GM12891 (cell line): ENCODE measurements at places on chromosomes 11 and 22.

DNA sequence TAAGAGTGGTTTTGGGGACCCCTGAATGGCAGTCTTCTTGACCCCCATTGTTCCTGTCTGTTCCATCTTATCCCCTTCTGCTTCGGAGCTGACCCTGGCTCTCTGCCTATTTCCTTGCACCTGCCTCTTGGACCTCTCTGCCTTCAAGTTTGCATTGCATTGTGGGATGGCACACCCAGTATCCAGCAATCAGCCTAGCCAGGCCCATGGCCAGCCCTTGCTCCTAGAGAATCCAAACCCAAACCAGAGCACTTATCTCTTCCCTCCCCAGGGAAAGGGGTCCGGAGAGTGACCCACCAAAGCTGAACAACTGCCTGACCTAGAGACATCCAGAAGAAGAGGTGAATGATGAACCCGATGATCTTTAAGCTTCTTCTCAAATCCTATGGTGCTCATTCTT, 607.3 kb upstream of the CADM1 start:
- no peak for DNase-seq

GRCh38 chr11:133337951-133338418, 194.3 kb downstream of the OPCML start:
- no peak for DNase-seq

DNA sequence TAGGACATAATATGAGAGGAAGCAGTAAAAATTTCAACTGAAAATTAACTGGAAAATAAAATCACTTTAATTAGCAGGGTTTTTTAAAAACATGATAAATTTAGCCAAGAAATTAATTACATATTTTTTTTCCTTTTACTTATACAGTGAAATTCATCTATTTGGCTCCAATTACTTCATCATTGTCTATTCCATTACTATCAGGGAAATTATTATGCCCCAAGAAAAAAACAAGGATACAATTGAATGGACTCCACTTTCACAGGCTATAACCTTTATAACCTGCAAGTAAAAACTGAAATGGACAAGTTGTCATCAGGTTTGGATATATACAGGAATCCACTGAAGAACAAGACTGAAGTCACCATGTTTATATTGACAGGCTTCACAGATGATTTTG, at the start of gene OR5T3:
Gene OR5T3, plus strand, starts transcription at position 301 of the 400 bp plus-strand sequence. Its CDS starts 0 bp downstream, at position 301.
- DNase-seq = no peak

DNA sequence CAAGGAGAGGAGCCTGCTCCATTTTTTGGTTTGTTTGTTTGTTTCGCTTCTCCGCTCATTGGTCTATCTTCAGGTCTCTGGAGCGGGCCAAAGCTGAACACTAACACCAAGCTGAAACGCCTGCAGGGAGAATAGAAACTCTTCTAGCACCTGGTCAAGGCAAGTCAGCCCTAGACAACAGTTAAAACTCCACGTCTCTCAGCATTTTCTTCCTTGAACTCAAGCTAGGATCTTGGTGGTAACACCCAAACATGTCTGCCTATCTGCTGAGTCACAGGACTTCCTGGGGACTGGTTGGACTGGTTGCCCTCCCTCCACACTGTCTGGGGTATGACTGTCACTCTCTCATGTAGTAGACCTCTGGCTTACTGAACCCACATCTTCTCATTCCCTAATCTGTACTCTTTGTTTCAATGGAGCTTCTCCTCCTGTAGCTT, 23.9 kb upstream of the RBFOX2 start:
- no peak for DNase-seq

GRCh38 chr11:7890417-7891172, 40.5 kb downstream of the OR10A6 start:
- no peak for DNase-seq

GRCh38 chr11:116478205-116478604, 294.6 kb downstream of the BUD13 start:
- DNase-seq = no peak

- DNase-seq = no peak
Observed at GRCh38 chr11:96242191-96242847, 100.7 kb downstream of the MAML2 start.

GRCh38 chr11:58513747-58514367, 6.0 kb upstream of the OR5B21 start:
- DNase-seq = no peak

DNA sequence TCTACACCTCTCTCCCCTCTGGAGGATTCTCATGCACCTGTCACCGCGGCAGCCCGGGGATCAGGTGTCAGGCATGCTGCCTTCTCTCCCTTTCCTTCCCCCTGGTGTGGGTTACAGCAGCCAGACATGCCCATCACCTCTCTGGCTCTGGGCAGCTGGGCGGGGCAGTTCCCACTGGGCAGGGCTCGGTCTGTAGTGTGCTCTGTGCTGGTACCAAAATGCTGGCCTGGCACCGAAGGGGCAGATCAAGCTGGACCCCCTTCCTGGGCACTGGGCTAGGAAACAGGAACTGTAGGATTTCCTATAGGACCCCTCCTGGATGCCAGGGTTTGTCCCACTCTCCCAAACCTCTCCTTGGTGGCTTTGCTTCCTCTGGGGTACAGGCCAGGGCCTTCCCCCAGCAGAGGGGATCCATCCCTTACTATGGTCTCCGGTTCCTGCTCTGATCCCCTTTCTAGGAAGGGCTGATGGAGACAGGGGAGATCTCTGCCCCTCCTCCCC, 821 bp downstream of the GAL3ST1 start:
- DNase-seq = no peak

DNA sequence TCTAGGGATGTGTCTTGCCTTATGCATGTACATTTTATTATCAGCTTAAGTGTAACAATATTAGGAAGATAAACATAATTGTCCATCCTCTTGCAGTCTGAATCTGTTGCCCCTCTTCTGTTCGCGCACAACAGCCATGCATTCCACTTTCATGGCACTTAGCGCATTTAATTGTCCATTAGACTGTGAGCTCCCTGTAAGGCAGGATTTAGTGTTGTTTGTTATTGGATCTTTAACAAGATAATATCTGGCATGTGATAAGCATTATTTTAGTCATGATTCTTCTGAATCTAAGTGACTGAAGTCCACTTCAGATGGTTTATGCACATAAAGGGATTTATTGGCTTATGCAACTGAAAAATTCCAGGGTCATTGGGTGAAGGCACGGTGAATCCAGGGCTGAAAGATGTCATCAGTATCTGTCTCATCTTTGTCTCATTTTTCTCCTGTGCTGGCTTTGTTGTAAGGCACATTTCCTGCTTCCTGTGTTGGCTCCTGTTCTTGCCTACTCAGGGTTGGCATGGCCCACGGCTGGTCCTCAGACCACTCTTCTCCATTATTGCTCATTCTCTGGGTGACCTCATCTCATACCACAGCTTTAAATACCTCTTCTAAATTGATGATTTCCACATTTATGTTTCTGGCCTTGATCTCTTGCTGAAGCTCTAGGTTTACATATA, 37.6 kb downstream of the ATXN10 start:
- DNase-seq = no peak

DNA sequence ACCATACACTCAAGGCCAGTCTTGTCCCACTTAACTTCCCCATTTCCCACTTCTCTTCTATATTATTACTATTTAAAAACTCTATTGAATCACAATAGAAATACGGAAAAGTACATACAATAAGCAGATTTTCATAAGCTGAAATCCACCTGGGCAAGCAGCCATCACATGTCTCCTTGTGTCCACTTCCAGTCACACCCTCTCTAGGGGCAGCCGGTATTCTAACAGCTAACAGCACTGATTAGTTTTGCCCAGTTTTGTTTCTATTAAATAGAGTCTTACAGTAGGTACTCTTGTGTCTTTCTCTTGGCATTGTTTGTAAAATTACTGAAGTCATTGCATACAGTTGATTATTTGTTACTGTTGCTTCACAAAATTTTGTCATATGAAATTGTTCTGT, 37.8 kb downstream of the PPP6R3 start:
- no peak for DNase-seq

GRCh38 chr11:85494396-85494795, 132.7 kb downstream of the DLG2 start:
- DNase-seq = no peak

GRCh38 chr11:77440678-77441077, 33.2 kb downstream of the PAK1 start:
- DNase-seq = no peak

- no peak for DNase-seq
Observed at GRCh38 chr11:11967669-11968510, 40.5 kb downstream of the DKK3 start.

DNA sequence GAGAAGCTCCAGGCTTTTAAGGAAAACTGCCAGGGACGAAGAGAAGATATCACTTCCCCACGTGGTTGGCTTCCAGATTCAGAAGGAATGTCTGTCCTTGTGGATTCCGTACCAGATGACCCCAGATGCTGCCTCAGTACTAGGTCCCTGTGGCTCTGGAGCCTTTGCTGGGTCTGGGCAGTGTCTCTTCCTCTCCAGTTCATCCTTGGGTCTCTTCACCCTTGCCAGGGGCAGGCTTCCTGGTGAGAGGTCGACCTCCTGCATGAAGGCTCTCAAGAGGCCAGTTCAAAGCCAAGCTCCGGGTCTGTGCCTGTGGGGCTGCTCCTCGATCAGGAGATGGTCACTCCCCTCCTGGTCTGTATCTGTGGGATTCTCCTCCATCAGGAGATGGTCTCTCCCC, 74.7 kb upstream of the B3GAT1 start:
- no peak for DNase-seq

DNA sequence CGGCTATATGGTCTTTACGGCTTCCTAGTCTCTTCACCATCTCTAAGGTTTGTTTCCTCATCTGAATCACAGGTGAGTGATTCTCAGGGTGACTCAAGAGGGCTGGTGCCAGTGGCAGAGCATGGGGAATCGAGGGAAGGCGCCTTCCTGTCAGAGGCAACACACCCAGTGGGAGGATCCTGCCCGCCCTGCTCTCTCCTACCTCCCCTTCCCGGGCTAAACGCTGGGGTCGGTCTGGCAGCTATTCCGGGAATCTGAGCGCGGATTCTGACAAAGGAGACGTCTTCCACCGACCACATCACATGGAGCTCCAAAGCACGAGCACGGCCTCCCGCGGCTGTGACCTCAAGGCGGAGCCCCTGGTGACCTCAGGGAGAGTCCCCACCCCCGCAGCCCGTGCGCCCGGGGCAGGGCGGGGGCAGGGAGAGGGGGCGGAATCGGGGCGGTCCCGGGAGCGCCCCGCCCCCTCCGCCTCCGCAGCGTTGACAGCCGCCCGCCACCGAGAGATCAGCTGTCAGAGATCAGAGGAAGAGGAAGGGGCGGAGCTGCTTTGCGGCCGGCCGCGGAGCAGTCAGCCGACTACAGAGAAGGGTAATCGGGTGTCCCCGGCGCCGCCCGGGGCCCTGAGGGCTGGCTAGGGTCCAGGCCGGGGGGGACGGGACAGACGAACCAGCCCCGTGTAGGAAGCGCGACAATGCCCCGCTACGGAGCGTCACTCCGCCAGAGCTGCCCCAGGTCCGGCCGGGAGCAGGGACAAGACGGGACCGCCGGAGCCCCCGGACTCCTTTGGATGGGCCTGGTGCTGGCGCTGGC, at the start of gene SMPD1:
Gene SMPD1, plus strand, starts transcription at position 570 of the 813 bp plus-strand sequence. Its CDS starts 125 bp downstream, at position 695.
- DNase-seq = peak; percentile 97

DNA sequence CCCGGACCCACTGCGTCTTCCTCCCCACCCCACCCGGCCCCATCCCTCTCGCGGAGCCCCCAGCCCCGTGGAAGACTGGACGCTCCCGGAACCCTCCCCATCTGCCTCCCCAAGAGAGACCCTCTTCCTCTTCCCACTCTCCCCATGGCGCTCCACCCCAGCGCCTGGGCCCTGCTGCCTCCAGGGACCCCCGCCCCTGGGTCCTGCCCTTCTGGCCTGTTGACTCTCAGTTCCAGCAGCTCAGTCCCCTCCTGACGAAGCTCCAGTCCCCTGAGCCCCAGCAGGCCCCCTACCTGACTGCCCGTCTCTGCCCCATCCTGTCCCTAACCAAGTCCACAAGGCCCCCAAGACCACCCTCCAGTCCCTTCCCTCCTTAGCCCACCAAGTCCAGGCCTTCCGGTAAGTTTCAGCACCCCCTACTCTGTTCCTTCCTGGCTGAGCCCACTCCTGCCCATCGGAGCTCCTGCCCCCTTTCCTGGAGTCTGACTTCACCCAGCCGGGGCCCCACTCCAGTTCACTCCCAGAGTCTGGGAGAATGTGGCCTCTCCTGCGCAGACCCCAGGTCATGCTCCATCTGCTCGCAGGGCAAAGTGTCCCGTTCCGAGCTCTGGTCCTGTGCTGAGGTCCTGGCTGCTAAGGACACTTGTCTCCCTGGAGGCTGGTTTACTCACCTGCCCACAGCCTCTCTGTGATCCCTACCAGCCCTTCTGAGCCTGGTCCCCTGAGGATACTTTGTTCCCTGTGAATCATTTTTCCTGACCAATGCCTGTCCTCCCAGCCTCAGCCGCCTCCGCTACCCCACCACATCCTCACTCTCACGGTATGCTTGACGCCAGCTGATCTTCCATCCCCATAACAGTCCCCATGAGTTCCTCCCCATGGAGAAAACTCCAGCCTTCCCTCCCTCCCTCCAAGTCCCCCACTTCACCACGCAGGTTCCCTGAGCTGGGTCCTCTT, 722 bp downstream of the IFITM10 start:
- no peak for DNase-seq

DNA sequence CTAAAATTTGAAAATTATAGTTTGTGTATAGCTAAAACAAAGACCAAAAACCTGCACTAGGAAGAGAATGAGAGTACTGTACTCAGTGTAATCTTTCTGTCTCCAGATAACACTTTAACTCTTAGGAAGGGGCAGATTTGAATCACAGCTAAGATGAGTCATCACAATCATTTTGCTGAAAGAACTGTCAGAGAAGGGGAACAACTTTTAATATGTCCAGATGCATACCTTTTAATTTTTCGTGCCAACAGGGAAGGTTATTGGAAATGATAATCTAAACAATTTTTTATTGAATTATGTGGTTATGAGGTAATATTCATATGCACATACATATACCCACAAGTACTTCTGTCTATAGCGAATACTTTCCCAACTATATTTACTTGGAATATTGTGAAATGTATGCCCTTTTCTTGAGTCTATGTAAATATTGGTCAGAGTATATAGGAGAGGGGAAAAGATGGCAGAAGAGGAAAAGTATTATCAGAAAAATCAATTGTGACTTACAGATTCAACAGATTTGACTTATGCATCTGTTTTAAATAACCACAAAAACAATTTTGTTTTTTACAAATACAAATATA, 51.1 kb upstream of the MUC15 start:
- DNase-seq = no peak

DNA sequence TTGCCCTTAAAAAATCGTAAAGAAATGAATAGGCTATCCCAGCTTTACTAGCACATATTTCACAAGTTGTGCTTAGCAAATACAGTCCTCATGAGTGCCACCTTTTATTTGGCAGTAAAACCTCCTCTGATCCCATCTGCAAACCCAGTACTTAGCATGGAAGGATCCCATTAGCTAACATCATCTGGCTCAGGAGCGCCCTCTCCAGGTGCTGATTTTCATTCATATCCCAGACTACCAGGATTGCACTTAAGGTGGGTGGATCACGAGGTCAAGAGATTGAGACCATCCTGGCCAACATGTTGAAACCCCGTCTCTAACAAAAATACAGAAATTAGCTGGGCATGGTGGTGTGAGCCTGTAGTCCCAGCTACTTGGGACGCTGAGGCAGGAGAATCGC, 76.1 kb upstream of the PAX6 start:
- no peak for DNase-seq

- DNase-seq = no peak
Observed at GRCh38 chr11:65488273-65489034, 10.4 kb upstream of the MALAT1 start.

- DNase-seq = no peak
Observed at GRCh38 chr11:132844956-132845696, 687.2 kb downstream of the OPCML start.

GRCh38 chr22:29328055-29328454, 12.6 kb upstream of the RASL10A start:
- no peak for DNase-seq
